ENCODE measurements at places on chromosomes 7 and 10. TPM values are rescaled to one million over a fixed set of nuclear protein-coding genes. Genes with fewer than 3 reads are reported as not detected.

ZNF485 gene
- total RNA-seq, result 1.3 TPM

ABI1 gene
- 91.6 TPM for total RNA-seq

MNX1 gene
- not detected for total RNA-seq

DHTKD1 gene
- 21.8 TPM for total RNA-seq

Data from vein endothelial cell (primary cell).